ENCODE measurements at places on chromosomes 3 and 15. TPM values are rescaled to one million over a fixed set of nuclear protein-coding genes. Genes with fewer than 3 reads are reported as not detected.

Gene GXYLT2
- not detected for total RNA-seq

Gene TYRO3
- total RNA-seq: 0.05 TPM

Gene ADAMTSL3
- not detected for total RNA-seq

Gene SPINK8
- total RNA-seq: not detected

DNA sequence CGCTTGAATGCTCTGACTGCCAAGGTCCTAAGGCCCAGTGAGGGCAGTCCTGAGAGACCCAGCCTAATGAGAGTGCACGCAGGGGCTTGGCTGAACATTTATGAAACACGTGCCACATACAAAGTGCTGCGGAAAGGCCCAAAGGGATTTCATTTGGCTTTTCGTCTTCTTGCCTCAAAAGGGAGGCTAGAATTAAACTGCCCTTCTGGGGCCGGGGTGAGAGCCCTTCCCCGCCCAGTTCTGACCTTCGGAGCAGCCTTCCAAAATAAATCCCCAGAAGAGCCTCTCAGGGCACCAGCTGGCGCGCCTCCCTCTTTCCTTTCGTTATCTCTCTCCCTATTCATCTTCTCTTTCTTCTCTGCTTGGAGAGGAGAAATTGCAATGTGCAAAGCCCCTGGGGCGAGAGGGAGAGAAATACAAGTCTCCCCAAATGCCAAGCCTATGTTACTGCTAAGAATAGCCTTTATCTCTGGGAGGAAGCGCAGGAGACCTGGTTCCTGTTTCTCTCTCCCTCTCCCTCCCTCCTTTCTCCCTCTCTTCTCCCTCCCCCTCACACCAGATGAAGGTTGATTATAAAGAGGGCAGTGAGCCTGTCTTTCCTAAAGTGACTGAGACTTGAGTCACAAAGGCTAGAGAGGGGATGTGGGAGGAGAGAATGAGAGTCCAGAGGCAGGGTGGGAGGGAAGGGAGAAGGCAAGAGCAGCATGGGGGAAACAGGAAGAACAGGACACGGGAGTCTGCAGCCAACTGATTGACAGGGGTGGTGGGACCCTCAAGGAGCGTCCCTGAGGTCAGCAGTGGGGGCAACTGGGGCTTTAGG, 36.7 kb upstream of the NDUFB4 start:
- no peak for DNase-seq

DNA sequence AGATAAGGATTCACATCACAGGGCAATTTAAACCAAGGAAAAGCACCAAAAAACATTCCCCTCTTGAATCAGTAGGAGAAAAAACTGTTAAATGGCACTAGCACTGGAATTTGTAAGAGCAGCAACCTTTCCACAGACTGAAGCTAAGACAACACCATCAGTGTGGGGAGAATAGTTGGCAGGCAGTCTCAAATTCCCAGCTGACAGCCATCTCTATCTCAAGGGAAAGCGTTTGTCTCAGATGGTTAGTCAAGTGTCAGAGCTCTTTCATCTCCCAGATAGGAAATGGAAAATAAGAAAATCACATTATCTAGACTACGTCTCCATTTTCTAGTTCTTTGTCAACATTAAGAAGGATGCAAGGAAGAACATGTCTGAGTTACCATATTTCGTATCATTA, 228.7 kb downstream of the WDR72 start:
- DNase-seq: no peak

- DNase-seq: no peak
Measured at GRCh38 chr3:170109579-170110293, 71.8 kb downstream of the PHC3 start.

- no peak for DNase-seq
Measured at GRCh38 chr15:29514926-29515325, 245.3 kb upstream of the NSMCE3 start.

- no peak for DNase-seq
Measured at GRCh38 chr3:1026395-1026794, 66.4 kb upstream of the CNTN6 start.

GRCh38 chr3:117356091-117356705, 646.6 kb downstream of the TUSC7 start:
- DNase-seq: no peak

DNA sequence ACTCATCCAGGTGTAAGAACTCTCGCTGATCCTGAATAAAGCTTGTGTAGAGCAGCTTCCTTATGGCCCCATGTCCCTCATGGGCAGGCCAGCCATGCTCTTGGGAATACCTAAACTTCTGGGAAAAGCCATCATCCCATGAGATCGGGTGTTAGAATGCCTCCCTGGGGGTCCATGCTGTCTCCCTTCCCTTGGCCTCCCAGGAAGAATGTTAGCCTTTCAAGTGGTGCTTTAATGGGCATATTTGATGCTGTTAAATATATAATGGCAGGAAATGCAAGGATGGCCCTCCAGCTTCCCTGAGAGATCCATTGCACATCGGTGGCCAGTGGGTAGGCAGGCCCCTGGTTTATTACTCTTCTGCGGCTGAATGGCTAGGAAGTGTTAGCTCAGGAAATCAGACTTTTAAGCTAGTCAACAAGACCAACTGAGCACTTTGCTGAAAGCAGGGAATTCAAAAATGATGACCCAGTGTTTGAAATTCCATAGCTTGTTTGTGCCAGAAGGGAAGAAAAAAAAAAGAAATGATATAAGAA, 60.5 kb upstream of the LRTM1 start:
- no peak for DNase-seq

- DNase-seq: no peak
Measured at GRCh38 chr3:70840106-70840870, 527.9 kb upstream of the MDFIC2 start.

DNA sequence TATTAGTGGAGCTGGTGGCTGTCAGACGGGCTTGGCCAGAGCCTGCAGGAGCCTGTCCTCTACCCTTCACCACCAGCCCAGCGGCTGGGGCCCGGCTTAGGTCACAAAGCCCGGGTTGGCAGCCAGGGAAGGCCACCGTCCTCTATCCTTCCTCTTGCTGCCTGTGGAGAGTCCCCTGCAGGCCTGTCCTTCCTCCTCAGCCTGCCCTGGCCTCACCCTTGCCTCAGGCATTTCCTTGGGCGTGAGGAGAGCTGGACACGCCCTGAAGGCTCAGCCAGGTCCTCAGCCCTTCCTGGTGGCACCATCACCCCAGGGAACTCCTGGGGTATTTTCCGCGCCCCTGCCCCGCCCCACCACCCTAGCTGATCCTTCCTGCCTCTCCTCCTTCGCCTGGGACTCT, 7.7 kb downstream of the CHAC1 start:
- peak; percentile 7 for DNase-seq

DNA sequence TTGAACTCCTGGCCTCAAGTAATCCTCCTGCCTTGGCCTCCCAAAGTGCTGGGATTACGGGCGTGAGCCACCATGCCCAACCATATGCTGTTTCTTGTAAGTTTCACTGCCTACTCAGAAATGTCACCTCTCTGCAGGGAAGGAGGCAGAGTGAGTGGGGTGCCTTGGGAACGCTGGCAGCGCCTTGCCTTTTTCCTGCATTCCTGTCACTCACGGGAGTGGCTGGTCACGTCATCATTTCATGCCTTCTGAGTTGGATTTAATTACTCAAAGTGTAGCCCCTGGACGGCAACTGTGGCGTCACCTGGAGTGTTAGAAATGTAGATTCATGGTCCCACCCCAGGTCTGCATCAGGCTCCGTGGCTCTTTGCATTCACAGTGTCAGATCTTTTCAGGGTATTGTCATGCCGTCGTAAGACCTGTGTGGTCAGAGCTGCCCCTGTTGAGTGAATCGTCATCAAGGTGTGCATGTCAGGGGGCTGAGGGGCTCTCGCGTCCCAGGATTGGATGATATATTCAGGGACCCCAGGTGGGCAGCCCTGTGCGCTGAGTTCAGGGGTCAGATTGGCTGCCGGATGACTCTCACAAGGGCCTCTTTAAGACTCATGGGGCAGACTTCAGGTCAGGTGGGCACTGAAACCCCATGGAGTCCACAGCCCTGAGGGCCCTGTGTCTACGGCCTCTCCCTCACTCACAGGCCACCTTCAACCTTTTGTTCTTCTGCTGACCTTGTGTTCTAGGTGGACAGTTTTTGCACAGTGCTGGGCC, 65.9 kb upstream of the KLHL25 start:
- DNase-seq: no peak

All from B cell (primary cell).